ENCODE measurements at places on chromosomes 16 and 17.

DNA sequence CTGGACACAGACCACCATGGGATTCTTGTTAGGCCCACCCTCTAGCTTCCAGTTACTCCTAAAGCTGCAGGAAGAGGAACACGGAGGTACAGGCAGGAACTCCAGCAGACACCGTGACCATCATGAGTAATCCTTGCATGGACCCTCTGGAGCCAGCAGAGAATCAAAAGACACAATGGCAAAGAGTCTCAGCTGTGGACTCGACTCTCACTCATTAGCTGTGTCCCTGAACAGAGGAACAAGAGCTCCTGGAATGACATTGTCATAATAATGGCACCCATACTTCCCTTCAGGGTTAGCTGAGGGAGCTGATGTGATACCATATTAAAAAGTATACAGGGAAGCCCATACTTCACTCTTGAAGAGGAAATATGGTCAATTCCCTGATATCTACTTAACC is 176.3 kb upstream of the ASIC2 start:
- no peak for DNase-seq

DNA sequence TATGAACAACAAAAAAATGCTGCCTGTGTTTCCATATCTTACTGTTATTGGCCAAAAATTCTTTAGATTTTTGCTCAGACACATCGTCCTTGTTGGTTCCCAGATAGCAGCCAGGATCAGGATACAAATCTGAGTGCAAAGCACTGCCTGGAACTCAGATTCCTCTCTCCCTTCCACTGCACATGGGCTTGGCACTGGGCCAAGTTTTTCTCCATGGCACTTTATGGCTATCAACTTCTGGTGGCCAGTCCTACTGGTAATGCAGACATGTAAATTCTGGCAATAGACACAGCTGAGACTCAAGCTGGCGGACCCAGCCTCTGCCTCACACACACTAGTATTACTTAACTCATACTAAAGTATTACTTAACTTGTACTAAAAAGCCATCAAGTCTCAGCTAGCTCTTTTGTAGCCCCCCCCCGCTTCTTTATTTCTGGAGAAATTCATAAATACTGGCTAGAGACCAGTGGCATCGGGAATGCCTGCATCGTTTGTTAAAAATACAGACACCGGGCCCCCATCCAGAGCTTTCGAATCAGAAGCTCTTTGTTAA is 181.2 kb upstream of the COX10 start:
- DNase-seq, result no peak

- no peak for DNase-seq
These were observed 932 bp downstream of the ZNF267 start for GRCh38 chr16:31874366-31875111.

DNA sequence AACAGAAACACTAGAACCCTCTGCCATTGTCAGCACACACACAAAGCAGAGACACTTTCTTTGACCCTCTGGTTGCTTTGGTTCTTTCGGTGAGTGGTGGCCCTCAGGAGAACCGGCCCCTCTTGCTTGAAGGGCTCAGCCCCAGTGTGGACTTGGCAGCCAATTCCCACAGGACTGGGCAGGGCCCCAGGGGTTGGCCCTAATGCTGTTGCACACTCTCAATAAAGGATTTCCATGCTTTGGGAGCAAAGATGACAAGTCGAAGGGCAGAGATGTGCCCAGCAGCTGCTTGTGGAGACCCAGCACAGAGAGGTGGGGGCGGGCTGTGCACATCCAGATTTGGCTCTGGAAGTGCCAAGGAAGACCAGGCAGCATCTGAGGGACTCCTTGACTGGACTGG is 149.0 kb downstream of the NTN1 start:
- no peak for DNase-seq

DNA sequence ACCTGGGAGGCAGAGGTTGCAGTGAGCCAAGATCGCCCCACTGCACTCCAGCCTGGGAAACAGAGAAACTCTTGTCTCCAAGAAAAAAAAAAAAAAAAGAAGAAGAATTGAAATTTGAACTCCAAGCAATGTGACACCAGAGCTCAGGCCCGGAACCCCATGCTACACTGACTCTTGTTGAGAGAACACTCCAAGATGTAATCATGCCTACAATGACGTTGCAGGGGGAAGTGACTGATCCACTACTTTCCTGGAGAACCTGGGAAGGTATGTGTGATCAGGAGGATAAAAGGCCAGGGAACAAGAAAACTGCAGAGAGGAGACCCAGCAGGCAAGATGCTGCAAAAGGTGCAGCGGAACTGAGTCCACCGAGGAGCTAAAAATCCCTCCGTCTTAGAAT is 57.9 kb downstream of the ADCY9 start:
- DNase-seq, result no peak

DNA sequence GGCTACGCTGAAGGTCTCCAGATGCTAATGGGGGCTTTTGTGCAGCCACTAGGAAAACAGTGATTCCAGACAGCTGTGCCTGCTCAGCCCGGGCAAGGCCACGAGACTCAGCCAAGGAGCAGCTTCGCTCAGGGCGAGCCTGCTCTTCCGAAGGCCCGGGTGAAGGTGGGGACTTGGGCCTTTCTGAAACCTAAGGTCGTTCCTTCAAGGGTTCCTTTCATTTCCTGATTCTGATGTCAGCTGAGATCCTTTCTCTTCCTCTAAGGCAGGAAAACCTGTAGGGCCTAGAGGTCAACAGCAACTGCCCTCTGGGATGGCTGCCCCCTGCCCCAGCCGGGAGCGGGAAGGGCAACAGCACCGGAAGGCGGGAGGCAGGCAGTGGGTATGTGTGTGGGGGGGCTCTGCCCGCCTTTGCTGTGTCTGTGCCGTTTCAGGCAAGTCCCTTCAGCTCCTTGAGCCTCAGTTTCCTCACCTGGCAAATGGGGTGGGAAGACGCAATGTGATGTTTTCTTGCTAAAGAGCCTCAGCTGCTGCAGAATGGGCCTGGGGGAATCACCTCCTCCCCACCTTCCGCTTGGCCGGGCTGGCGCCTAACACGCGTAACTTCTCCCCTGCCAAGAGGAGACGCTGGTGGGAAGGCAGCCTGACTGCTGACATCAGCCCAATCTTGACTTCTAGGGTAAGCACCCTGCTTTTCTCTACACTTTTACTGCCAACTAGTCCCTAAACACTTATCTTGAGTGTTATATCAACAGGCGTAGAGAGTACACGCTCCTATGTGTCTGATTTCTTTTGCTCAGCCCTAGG is 32.8 kb downstream of the IRF8 start:
- no peak for DNase-seq

DNA sequence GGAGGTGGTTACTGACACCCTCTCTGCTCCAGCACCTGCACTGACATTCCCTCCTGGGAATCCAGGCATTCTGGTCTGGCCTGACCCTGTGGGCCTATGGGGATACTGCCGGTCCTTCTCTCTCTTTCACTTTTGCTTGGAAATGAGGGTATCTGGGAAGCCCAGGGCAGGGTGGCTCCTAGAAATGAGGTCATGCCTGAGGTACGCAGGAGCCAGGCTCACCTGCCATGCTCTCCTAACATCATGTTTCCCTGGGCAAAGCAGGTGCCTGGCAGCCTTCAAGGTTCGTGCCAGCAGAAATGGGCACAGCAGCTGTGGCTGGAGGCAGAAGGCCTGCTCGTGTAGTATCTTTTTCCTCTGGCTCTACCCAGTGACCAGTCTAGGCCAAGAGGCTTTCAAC is 3.3 kb downstream of the ITGA3 start:
- DNase-seq, result no peak

- no peak for DNase-seq
These were observed 171.1 kb downstream of the CDH11 start for GRCh38 chr16:64950731-64951130.

DNA sequence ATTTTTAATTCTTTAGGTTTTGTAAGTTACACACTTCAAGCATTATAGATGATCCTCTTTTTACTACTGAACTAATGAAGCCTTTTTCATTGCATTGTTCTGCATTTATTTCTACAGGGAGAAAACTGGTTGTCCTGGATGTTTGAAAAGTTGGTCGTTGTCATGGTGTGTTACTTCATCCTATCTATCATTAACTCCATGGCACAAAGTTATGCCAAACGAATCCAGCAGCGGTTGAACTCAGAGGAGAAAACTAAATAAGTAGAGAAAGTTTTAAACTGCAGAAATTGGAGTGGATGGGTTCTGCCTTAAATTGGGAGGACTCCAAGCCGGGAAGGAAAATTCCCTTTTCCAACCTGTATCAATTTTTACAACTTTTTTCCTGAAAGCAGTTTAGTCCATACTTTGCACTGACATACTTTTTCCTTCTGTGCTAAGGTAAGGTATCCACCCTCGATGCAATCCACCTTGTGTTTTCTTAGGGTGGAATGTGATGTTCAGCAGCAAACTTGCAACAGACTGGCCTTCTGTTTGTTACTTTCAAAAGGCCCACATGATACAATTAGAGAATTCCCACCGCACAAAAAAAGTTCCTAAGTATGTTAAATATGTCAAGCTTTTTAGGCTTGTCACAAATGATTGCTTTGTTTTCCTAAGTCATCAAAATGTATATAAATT is 53.0 kb downstream of the TUBD1 start:
- DNase-seq, result no peak

- DNase-seq, result no peak
These were observed 277.8 kb upstream of the CDH5 start for GRCh38 chr16:66088681-66089080.

- DNase-seq, result no peak
These were observed 41.2 kb upstream of the RHOT1 start for GRCh38 chr17:32100971-32101631.

Data from fibroblast of the conjunctiva (primary cell).